ENCODE measurements at places on chromosomes 3 and 15. TPM values are rescaled to one million over a fixed set of nuclear protein-coding genes. Genes with fewer than 3 reads are reported as not detected.

GRCh38 chr3:15094187-15094875 lies 4.6 kb downstream of the RBSN start:
- no peak for DNase-seq

- DNase-seq, result no peak
Observed at GRCh38 chr3:67031986-67032385, 33.9 kb downstream of the KBTBD8 start.

- no peak for DNase-seq
Observed at GRCh38 chr3:143224716-143225115, 105.1 kb downstream of the CHST2 start.

DNA sequence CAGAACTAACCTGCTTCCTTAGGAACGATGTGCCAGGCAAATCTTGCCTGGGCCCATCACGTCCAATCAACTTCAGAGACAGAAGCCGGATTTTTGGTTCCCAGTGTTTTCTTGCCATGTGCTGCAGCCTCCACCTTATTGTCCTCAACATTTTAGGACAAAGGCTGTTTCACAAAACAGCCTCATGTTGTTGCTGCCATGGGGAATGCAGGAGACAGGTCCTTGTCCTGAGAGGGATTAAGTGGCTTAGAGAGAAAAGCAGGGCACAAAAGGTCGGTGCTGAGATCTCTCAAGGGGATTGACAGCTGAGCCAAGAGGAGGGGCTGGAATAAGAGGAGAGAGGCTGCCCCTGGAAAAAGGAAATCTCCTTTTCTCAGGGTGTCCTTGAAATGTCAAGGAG lies 11.3 kb upstream of the NMNAT3 start:
- no peak for DNase-seq

GRCh38 chr3:125125821-125126245 lies 70.0 kb upstream of the HEG1 start:
- DNase-seq, result no peak

DNA sequence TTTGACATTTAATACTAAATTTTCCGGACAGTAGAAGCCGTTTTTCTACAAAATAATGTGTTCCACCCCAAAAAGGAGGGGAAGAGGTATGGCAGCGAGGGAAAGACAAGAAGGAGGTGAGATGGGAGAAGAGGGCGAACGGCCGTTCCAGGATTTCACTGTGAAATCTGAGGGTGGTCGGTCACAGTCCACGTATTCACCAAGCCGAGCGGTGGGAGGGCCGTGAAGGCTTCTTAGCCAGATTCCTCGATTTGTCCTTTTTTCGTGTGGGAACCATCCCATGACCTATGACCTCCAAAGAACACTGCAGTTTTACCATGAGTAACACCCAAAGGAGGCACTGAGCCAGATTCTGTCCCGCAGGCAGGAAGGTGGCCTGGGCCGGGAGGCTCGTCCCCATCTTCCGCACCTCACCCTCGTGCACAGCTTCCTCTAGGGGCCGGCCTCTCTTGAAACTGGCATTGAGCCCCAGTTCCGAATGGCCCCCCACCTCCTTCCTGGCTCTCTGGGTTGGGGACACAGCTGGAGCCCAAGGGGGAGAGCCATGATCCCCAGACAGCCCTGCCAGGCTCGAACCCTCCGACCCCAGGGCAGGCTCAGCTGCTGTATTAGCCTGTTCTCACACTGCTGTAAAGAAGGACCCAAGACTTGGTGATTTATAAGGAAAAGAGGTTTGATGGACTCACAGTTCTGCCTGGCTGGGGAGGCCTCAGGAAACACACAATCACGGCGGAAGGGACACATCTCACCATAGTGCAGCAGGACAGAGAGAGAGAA lies 23.7 kb downstream of the XXYLT1 start:
- DNase-seq, result no peak

DNA sequence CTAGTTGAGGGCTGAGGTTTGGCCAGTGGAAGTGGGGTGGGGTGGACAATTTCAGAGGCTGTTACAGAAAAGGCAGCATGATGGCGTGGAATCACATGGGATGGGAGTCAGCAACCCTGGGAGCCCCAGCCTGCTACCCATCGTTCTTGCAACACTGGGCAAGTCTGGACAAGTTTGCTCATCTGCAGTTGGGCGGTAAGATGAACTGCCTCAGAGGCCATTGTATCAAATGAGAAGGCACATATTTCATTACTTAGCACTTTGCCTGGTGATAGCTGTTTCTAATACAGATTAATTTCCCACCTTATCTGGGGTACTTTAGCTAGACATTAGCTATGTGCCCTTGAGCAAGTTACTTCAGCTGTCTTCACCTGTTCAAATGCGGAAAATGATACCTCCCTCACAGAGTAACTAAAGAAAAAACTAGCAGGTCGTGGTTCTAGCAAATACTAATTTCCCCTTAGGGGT lies 248.9 kb downstream of the THSD4 start:
- no peak for DNase-seq

DNA sequence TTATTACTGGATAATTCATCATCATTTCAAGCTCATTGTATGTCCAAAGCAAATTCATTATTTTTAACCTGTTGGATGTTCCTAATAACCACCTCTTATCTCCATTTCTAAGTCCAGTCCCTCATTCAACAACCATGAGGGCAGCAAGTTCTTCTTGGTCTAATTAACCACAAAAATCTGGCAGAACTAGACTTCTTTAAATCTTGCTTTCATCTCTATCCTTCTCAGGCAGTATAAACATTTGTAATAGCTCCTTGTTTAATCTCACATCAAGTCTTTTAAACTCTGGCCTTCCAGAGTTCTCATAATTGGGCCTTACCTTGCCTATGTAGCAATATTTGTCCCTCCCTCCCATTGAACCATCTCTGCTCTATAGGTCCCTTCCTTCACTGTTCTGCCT lies 17.0 kb upstream of the GHSR start:
- DNase-seq, result no peak

GRCh38 chr15:50432230-50432629 lies 8.0 kb downstream of the USP8 start:
- no peak for DNase-seq

Gene VEPH1
- polyA plus RNA-seq, result 44.1 TPM

Gene USP13
- 22.6 TPM for polyA plus RNA-seq

Gene GRK7
- 0.14 TPM for polyA plus RNA-seq

Gene RTP3
- not detected for polyA plus RNA-seq
